ENCODE measurements at places on chromosomes 16 and 17. TPM values are rescaled to one million over a fixed set of nuclear protein-coding genes. Genes with fewer than 3 reads are reported as not detected.

The LAT gene
- total RNA-seq = 48.8 TPM

The TBC1D3E gene
- not detected for total RNA-seq

The TSPAN10 gene
- 18.9 TPM for total RNA-seq

The COPZ2 gene
- not detected for total RNA-seq

The ELMO3 gene
- 1.5 TPM for total RNA-seq

The ABCA8 gene
- not detected for total RNA-seq

- no peak for DNase-seq
These were observed 142.4 kb upstream of the RBL2 start for GRCh38 chr16:53291757-53292392.

DNA sequence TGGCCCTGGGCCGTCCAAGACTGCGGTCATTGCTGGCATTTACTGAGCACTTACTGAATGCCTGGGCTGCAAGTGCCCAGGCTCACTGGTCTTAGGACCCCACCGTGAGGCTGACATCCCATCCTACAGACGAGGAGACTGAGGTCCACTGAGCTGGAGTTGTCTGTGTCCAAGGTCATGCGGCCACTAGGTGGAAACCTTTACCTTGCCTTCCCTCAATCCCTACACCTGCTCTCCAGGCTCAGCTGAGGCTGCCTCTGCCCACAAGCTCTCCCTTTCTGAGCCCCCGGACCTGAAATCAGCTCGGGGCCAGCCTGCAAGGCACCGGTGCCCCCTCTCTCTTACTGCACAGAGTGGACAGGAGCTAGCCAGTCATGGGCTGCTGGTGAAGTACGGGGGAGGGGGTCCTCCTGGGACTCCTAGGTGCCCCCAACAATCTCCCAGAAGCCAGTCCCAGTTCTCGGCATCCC lies 1.5 kb downstream of the CASKIN1 start:
- DNase-seq = peak; percentile 48

GRCh38 chr17:66950886-66951604 lies 13.5 kb upstream of the CACNG4 start:
- DNase-seq = no peak

DNA sequence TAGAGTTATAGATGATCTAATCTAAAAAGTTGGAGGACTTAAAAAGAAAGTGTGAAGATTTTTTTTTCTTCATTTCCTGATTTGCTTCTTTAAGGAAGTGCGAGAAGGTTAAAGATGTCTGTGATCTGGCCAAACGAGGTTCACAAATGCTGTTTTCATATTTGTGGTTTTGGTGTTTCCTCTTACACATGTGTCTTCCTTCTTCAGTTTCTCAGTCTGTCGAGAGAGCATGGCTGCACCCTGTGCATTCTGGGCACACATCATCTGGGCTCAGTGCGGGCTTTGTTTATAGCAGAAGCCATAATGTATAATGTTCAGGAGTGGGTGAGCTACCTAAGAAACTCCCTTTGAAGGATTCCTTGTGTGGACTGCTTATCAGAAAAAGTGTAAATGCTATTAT lies 260.4 kb upstream of the TBX2 start:
- no peak for DNase-seq

DNA sequence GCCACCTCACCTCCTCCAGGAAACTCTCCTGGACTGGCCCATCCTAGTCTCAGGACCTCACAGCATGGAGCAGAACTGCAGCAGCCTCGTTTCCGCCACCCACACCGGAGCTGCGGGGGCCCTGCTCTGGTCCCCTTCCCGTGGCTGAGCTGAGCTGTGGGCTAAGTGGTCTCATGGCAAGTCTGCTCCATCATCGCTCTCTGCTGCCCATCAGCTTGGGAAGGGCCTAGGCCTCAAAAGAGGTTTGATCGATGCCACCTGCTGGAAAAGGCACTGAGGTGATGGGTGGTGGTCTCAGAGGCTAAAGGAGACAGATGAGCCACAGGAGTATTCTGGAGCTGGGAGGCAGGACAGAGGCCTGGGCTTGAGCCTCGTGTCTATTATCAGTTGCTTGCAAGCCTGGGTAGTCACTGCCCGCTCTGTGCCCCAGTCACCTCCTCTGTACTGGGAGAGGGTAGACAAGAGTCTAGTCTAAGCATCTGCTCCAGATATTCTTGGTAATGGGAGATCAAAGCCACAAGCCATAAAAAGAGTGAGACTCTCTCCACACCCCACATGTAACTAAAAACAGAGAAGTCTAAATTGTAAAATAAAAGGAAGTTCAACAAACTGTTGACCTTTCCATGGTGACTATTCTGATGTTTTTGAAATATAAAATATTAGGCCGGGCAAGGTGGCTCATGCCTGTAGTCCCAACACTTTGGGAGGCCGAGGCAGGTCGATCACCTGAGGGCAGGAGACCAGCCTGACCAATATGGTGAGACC lies 1.6 kb downstream of the ITGAE start:
- DNase-seq = no peak

DNA sequence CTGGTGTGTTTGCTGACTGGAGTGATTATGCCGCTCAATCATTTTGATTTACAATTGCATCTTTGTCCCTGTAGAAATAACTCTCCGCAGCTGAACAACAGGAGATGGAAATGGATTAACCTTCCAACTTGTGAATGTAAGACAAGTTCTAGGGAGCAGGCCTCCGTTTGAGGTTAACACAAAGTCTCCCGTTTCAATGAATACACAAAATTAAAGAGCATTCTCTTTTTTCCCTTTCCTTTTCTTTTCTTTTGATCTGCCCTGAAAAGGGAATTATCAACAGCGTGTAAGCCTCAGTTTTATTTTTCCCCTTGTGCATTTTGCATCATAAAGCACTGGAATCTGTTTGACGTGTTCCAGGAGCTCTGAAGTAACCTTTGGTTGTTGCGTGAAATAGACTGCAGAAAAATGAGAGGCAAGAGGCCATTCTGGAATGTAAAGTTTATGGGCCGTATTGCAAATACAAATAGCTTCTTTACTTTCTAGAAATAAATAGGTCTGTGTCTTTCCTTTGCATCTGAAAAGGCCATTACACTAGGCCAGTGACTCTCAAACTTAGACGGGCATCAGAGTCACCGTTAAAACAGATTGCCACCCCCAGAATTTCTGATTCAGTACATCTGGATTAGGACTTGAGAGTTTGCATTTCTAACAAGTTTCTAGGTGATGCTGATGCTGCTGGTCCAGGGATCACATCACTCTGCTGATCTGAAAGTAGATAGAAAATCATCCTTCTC lies 164.7 kb downstream of the ZNF18 start:
- DNase-seq = no peak

DNA sequence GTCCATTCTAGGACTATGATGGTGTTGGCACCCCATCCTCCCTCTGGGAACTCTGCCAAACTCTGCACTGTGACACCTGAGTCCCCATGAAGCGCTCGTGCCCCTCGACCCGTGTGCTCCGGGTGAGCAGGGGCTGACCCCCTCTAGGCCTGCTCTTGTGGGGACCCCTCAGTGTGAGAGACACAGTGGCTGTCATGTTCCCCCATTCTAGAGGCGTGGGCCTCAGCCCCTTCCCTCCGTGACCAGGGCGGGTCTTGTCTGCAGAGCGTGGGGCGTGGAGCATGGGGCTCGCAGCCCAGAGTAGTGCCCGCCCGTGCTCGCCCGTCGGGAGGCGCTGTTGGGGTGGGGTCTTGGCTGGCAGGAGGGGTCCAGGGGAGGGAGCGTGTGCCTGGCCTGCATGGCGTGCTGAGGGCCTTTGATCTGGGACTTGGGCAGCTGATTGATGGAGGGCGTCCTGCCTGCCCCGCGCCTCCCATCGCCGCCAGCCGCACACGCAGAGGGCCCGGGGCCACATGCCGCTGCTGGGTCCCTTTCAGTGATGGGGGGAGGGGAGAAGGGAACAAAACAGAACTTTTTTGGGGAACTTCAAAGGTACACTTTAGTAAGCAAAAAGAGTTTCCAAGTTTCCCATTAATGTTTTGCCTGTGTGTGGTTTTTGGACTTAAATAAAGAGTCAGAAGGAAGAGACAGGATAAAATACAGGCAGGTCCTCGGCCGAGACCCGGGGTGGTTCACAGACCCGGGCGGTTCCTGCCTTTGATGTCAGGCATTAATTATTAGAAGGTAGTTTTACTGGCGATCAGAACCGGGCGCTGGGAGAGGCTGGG lies 22.5 kb downstream of the CENPX start:
- DNase-seq = no peak

GRCh38 chr17:76704805-76705204 lies 6.0 kb downstream of the MXRA7 start:
- DNase-seq = no peak

DNA sequence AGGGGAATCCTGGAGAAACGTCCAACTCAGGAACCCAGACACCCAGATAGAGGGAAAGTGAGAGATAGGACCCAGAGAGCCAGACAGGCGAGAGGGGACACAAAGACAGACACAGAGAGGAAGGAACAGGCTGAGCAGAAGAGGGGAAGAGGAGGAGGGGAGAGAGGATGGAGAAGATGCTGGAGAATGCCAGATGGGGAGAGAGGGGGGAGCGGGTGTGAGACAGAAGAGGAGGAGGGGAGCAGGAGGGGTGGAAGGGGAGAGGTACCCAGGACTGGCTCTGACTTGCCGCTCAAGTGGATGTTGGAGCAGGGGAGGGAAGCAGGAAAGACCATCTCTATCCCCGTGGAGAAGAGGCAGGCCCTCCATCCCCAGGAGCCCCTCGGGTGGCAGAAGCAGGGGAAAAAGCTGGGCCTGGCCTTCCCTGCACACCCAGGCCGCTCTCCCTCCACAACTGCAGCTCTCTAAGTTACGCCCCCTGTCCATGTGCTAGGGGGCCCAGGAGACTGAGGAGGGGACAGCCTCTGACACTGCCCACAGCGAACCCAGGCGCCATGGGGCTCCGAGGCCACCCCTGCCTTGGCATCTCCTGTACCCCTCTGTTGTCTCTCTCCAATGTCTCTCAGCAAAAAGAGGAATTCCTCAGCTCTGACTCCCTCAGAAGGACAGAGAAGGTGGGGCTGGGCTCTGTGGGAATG lies 4.8 kb downstream of the PPP1R9B start:
- DNase-seq = no peak

- DNase-seq = no peak
These were observed 26.5 kb downstream of the GJD3 start for GRCh38 chr17:40338058-40338457.

GRCh38 chr17:50534222-50534978 lies 1.9 kb downstream of the EPN3 start:
- DNase-seq = peak; percentile 34

DNA sequence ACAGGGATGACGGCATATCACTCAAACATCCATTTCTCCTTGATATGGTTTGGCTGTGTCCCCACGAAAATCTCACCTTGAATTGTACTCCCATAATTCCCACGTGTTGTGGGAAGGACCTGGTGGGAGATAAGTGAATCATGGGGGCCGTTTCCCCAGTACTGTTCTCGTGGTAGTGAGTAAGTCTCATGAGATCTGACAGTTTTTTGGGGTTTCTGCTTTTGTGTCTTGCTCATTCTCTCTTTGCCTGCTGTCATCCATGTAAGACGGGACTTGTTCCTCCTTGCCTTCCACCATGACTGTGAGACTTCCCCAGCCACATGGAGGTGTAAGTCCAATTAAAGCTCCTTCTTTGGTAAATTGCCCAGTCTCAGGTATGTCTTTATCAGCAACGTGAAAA lies 30.3 kb downstream of the TRAP1 start:
- DNase-seq = no peak

- no peak for DNase-seq
These were observed 27.2 kb downstream of the HEATR9 start for GRCh38 chr17:35841505-35841904.

GRCh38 chr17:77423589-77424451 lies 283.1 kb downstream of the SEC14L1 start:
- DNase-seq = peak; percentile 78

DNA sequence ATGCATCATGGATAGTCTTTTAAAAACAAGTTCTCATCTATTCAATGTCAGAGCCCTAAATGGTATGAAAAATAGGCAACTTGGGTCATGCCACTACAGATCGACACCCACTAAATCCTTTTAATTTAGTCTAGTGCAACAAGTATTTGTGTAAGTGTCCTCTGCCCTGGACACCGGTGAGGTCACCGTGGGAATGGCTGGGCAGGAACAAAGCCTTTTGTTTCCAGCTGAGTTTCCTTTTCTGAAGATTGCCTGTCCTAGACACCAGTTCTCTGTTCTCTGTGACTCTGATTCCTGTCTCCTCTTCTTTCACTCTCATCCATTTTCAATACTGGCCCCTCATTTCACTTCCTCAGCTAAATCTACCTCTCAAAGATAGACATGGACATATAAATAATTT lies 446.5 kb downstream of the MAF start:
- no peak for DNase-seq

DNA sequence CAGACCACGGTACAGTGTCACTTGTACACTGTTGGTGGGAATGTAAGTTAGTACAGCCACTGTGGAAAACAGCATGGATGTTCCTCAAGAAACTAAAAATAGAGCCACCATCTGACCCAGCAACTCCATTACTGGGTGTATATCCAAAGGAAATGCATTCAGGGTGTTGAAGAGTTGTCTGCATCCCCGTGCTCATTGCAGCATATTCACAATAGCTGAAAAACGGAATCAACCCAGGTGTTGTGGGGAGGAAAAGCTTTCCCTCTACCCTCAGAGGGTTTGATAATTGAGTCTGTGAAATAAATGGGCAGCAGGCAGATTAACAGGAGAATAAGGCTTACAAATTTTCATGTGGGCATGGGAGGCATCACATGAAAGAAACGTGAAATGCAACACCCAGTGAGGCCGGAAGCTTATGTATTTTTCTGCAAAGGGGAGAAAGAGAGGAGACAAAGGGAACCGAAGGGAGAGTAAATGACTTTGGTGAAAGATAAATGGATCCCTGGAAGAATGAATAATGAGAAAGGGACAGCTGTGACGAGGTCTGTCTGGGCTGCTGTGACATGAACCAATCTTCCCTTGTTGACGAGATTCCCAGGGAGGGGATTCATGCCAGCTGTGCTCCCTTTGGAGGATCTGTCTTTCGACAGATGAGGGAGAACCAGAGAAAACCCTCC lies 106.2 kb downstream of the KCNJ12 start:
- no peak for DNase-seq

- DNase-seq = no peak
These were observed 14.7 kb downstream of the AIPL1 start for GRCh38 chr17:6420173-6420641.

DNA sequence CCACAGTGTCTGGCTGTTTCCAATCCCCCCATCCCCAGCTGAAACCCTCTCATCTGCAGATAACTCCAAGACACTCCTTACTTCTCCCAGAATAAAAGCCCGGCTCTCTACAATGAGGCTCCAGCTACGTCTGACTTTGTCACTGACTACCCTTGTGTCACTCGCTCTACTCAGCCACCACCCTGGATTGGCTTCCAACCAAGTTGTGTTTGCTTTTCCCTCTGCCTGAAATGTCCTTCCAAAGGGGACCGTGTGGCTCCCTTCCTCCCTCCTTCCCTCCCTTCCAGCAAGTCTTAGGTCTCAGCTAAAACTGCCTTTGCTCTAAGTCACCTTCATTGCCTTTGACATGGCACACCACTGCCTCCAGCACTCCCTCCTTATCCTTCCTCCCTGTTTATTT lies 42.8 kb downstream of the CDH1 start:
- DNase-seq = no peak

Data from Caki2 (cell line).